ENCODE measurements at places on chromosomes 5 and 9. TPM values are rescaled to one million over a fixed set of nuclear protein-coding genes. Genes with fewer than 3 reads are reported as not detected.

GRCh38 chr9:4192450-4192849 lies 107.4 kb downstream of the GLIS3 start:
- no peak overlapping the region for H3K27ac ChIP-seq
- no peaks in the 10 kb centered on the region for H3K4me1 ChIP-seq
- H3K4me3 ChIP-seq = no peak overlapping the region
- H3K27me3 ChIP-seq = no peaks in the 10 kb centered on the region
- DNase-seq = no peak

DNA sequence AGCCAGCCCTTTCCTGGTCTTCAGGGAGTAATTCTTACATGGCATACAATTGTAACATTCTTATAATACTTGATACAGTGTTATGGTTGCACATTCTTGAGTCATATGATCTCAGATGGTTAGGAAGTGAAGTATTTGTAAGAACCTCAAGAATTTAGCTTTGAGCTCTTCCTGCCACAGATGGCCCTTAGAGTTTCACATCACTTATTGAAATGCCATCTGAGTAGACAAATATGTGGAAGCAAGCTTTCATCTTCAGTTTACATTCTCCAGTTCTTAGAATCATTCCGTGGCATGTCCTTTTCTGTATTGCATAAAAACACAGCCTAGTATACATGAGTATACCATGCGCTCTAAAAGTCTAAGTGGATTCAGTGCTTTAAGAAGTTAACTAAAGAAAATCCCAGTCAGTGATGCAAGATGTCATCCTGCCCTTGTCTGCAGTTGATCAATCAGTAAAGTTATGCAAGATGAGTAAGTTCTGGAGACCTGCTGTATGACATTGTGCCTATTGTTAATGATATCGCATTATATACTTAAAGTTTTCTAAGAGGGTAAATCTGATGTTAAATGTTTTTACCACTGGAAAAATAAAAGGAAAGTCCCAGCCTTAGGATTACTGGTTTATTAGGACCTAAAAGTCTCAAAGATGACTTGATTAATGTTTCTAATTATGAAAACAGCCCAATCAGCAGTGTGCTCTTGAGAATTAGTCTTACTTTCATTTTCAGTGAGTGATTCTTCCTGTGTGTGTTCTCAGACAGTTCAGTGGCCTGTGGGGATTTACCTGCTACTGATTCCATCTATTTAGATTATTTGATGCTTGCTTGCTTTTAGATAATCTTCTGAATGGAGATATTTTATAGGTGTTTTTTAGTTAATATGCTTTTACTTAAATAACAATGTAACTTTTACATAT lies 29.4 kb downstream of the RHOBTB3 start:
- H3K4me3 ChIP-seq = no peak overlapping the region
- peaks cover 35% of the 10 kb centered on the region for H3K4me1 ChIP-seq
- H3K36me3 ChIP-seq = no peaks in the 10 kb centered on the region
- DNase-seq = peak; percentile 49
- H3K27me3 ChIP-seq = no peaks in the 10 kb centered on the region

- H3K27ac ChIP-seq = no peak overlapping the region
- H3K36me3 ChIP-seq = no peaks in the 10 kb centered on the region
- no peak overlapping the region for H3K4me3 ChIP-seq
Observed at GRCh38 chr9:107841076-107841475, 351.5 kb upstream of the KLF4 start.

DNA sequence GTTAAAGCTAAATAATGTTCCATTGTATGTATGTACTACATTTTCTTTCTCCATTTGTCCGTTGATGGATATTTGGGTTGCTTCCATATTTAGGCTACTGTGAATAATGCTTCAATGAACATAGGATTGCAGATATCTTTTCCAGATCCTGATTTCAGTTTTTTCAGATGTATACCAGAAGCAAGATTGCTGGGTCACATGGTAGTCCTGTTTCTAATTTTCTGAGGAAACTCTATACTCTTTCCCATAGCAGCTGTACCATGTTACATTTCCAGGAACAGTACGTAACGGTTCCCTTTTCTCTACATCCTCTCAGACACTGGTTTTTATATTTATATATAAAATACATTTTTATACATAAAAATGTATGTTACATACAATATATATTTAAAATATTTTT lies 121.8 kb downstream of the GCNT1 start:
- H3K27ac ChIP-seq = no peak overlapping the region
- no peak overlapping the region for H3K4me3 ChIP-seq
- H3K36me3 ChIP-seq = no peaks in the 10 kb centered on the region
- peaks cover 5% of the 10 kb centered on the region for H3K27me3 ChIP-seq
- DNase-seq = no peak
- no peaks in the 10 kb centered on the region for H3K4me1 ChIP-seq

GRCh38 chr5:10567121-10567591 lies 3.3 kb downstream of the ANKRD33B start:
- H3K27me3 ChIP-seq = no peaks in the 10 kb centered on the region
- no peaks in the 10 kb centered on the region for H3K36me3 ChIP-seq
- no peak overlapping the region for H3K27ac ChIP-seq
- peaks cover 29% of the 10 kb centered on the region for H3K4me1 ChIP-seq
- no peak overlapping the region for H3K4me3 ChIP-seq

GRCh38 chr5:20678814-20679298 lies 690.9 kb upstream of the CDH18 start:
- 0 out of 2 replicates have a peak overlapping the region, but pooled peaks have one; percentile 13 for H3K4me3 ChIP-seq
- peak; percentile 86 for DNase-seq
- H3K36me3 ChIP-seq = no peaks in the 10 kb centered on the region
- no peaks in the 10 kb centered on the region for H3K27me3 ChIP-seq
- H3K4me1 ChIP-seq = peaks cover 26% of the 10 kb centered on the region

- no peaks in the 10 kb centered on the region for H3K27me3 ChIP-seq
- H3K4me1 ChIP-seq = peaks cover 49% of the 10 kb centered on the region
- H3K4me3 ChIP-seq = peak overlapping the region; percentile 89
- H3K36me3 ChIP-seq = peaks cover 12% of the 10 kb centered on the region
- peak overlapping the region; percentile 30 for H3K27ac ChIP-seq
- DNase-seq = no peak
Observed at GRCh38 chr5:98775246-98776065, 2.0 kb downstream of the RGMB start.

GRCh38 chr5:68953875-68954617 lies 139.8 kb upstream of the SLC30A5 start:
- H3K36me3 ChIP-seq = no peaks in the 10 kb centered on the region
- H3K27ac ChIP-seq = no peak overlapping the region
- no peaks in the 10 kb centered on the region for H3K4me1 ChIP-seq
- H3K27me3 ChIP-seq = no peaks in the 10 kb centered on the region
- H3K4me3 ChIP-seq = no peak overlapping the region

DNA sequence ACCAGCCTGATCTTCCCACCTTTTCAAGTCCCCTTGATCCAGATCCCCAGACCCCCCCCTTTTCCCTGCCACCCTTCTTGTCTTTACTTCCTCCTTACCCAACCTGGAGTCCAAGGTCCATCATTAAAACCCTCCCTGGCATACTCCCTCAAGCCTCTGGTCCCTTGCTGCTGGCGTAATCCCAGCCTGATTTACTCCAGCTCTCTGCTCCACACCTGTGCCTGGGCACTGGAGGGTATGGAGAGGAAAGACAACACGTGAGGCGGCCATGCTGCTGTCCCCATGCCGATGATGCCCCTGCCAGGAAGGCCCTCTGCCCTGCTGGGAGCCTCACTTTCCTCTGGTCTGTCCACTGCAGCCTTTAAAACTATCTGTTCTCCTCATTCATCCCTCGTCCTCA lies 5.1 kb downstream of the B4GALT7 start:
- no peaks in the 10 kb centered on the region for H3K27me3 ChIP-seq
- no peak for DNase-seq
- H3K36me3 ChIP-seq = no peaks in the 10 kb centered on the region
- H3K4me3 ChIP-seq = no peak overlapping the region
- no peak overlapping the region for H3K27ac ChIP-seq

- H3K36me3 ChIP-seq = no peaks in the 10 kb centered on the region
- no peak overlapping the region for H3K4me3 ChIP-seq
- DNase-seq = no peak
Observed at GRCh38 chr5:83388608-83389007, 82.9 kb upstream of the VCAN start.

SLC25A48 gene
- total RNA-seq = not detected

OR1Q1 gene
- total RNA-seq = not detected

EIF4E1B gene
- total RNA-seq = not detected

IFNK gene
- total RNA-seq = not detected

CAST gene
- total RNA-seq = 73.2 TPM

ADAMTSL2 gene
- not detected for total RNA-seq

PRRX2 gene
- total RNA-seq = 1.3 TPM

Data from PC-3 (cell line).